Urothelium cell line (cell line): ENCODE measurements at places on chromosomes 4 and X.
A peak's percentile ranks its signal among the peaks of the same experiment; 100 is the strongest.

GRCh38 chr4:153223930-153224329 lies 19.7 kb downstream of the TRIM2 start:
- DNase-seq: no peak

GRCh38 chr4:135966936-135967335 lies 1565.4 kb downstream of the PCDH18 start:
- DNase-seq: no peak

DNA sequence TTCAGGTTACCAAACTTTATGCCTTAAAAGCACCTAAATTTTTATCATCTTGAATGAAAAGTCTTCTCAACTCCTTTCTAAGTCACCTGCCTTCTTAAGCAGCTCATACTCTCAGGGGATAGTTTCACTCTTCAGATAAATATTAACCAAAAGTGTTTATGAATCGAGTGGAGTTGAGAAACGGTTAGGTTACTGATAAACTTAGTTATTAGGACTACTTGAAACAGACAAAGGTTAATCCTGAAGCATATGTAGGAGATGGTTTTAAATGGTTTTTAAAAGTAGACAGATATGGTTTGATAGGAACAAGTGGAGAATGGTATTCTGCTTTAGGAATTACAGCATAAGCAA lies 32.8 kb downstream of the CLDN22 start:
- no peak for DNase-seq

- no peak for DNase-seq
Measured at GRCh38 chrX:53594354-53594753, 92.2 kb downstream of the HUWE1 start.

- DNase-seq: no peak
Measured at GRCh38 chr4:48727666-48728459, 52.2 kb downstream of the FRYL start.

DNA sequence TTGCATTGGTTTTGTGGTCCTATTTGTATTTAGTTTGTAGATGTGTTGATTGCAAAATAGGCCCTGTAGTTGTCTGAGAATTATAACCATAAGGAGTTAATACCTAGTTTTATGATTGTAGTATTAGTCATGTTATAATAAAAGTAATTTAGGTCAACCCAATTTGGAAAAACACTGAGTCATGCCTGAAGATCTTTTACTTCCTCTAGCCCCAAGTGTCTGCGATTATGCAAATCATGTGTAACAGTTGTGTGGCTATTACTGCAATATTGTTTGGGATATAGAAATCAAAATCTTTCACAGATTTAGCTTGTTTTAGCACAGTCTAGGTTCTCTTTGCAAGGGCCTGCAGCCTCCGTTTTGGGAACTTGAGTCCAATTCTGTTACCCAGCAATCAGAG lies 12.6 kb downstream of the SRD5A3 start:
- DNase-seq: peak; percentile 44
